ENCODE measurements at places on chromosomes 5 and 9.

GRCh38 chr5:158463938-158464337, 605.0 kb upstream of the CLINT1 start:
- DNase-seq = no peak

DNA sequence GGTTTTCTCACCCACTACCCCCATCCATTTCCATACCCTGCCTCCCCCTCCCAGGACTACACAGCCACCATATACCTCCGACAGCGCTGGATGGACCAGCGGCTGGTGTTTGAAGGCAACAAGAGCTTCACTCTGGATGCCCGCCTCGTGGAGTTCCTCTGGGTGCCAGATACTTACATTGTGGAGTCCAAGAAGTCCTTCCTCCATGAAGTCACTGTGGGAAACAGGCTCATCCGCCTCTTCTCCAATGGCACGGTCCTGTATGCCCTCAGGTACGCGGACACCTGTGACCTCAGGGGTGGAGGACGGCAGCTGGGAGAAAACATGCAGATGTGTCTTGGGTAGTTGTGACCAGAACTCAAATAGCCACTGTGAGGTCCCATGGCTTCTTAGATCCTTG, 11.6 kb downstream of the GABRP start:
- no peak for DNase-seq

- no peak for DNase-seq
These were observed 65.6 kb upstream of the NEURL1B start for GRCh38 chr5:172575416-172575815.

DNA sequence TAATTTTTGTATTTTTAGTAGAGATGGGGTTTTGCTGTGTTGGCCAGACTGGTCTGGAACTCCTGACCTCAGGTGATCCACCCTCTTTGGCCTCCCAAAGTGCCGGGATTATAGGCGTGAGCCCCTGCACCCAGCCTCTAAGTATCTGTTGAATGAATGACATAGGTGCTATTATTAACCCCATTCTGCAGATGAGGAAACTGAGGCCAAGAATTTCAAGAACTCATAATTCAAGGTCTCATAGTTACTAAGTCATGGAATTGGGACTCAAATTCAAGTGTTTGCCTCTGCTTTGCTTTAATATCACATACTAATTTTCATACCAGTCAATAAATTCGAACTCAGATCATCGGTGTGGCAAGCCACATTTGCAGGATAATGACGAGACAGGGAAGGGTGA, 1.9 kb downstream of the KIF20A start:
- no peak for DNase-seq

DNA sequence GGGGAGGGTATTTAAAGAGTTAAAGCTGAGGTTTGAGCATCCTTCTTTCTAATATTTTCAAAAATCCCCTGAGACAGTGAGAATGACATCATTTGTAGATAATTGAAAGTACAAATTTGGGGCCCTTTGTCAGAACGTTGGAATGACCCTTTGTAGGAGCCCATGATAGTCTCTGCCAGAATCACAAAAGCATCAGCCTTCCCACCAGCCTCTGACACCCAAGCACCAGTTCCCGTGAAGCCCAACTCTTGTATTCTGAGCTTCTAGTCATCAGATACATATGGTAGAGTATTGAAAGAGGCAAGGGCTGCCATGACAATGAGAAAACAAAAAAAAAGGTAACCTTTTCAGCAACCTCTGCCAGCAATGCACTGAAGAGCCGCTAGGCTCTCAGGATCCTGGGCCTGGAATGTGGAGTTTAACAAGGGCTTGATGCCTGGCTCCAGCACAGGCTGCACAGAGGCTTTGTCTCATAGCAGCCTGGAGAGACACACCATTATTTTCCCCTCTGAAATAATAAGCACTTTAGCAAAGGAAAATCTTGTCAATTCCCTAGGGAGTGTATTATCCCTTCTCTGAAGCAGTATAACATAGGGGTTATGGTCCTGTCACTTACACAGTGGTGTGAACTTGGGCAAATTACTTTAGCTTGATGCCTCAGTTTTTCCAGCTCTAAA, 114.4 kb downstream of the ZNF608 start:
- no peak for DNase-seq

DNA sequence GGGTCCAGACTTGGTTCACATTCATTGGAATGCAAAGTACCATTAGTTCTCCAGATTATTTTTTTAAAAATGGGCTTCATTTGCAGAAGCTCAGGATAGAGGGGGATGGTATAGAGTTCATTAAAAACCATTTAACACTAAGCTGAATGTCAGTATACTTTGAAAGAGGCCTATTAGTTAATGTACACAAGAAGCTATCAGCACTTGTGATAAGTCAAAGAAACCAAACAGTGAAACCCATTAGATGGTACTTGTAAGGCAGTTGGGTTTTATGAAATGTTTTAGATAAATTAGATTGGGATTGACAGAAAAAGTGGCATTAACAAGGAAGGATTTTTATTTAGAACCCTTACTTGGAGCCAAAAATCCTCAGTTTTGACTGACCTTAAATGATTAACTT, 229.2 kb upstream of the MPDZ start:
- no peak for DNase-seq

DNA sequence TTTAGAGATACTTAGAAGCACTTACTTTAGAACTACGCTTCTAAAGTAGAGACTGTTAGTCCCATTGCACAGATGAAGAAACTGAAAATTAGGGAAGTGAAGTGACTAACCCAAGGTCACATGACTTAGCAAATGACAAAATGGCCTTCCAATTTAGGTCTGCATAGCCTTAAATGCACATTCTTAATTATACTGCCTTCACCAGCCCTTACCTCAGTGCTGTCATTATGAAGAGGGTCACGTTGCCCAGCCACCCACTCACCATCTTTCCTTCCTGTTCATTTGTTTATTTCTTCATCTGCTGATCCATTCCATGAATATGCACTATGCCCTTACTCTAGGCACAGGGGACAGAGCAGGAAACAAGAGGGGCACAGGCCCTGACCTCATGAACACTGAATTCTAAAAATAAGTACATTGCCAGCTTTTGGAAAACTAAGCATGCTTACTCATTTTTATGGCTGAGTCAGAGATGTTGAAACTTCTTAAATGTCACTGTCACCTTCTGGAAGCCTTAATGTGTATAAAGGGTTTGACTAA, 8.6 kb downstream of the HAVCR2 start:
- no peak for DNase-seq

GRCh38 chr5:54728588-54728915, 211.0 kb downstream of the SNX18 start:
- no peak for DNase-seq

- DNase-seq = peak; percentile 14
These were observed 18.1 kb downstream of the KYAT1 start for GRCh38 chr9:128863647-128864046.

DNA sequence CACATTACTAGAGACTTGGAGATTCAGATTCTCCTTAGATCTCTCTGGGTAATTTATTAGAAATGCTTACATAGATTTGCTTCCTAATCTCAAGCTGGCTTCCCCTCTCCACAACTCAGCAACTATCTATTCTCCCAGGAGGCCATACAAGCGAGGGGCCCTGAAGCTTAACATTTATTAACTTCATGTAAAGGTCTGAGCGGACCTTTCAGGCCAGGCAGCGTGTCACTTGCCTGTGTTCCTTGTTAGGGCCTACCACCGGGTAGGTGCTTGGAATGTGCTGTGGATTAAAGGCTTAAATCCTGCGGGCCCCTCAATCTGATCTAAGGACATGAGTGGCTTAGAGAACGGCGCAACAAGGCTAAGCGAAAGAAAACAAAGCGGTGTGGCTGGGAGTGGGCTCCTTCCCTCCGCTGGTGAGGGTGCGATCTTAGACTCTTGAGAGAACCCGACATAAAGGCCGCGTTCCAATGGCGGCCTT, 712 bp upstream of the HSPA4 start:
- no peak for DNase-seq

GRCh38 chr5:99102073-99102697, 173.4 kb upstream of the CHD1 start:
- DNase-seq = no peak

- no peak for DNase-seq
These were observed 44.9 kb upstream of the SHC3 start for GRCh38 chr9:89223396-89223977.

Measured in NCI-H526 (cell line).